ENCODE measurements at places on chromosomes 4 and X.

DNA sequence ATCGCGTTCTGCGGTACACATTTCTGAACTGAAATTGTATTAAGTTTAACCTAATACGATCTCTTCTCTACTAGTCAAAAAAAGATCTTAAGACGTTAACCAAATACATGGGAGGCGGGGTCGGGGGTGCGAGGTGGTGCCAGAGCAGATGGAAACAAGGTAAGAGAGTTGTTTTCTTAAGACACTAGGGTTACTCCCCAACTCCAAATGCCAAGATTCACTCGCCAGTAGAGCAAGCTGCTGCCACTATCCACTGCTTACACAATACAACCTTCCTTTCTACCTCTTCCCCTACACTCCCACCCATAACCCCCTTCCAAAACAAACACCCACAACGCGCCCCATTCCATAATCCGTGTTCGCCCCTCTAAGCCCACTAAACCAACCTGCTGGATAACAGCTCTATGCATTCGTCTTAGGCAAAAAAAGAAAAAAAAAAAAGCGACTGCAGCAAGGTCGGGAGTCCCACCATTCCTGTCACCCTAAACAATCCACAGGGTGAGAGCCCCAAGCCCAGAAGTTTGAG, 1.3 kb downstream of the LCORL start:
- peak; percentile 13 for DNase-seq

DNA sequence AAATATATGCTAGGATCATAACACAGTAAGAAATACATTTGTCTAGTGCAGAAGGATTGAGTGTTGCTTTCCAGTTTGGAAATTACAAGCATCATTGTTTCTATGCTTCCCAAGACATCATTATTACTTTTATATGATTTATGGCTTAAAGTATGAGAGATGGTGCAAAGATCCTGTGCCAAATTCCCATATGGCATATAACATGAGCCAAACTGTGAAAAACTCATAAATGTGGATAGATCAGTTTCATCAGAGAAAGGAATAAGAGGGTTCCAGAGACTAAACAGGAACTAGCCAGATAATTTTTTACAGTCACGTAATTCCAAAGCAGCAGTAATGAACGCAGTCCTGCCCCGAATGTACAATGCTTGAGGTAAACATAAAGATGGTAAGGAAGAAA, 126.3 kb downstream of the PRDM5 start:
- no peak for DNase-seq

GRCh38 chr4:110540581-110540980, 64.6 kb downstream of the ENPEP start:
- no peak for DNase-seq

DNA sequence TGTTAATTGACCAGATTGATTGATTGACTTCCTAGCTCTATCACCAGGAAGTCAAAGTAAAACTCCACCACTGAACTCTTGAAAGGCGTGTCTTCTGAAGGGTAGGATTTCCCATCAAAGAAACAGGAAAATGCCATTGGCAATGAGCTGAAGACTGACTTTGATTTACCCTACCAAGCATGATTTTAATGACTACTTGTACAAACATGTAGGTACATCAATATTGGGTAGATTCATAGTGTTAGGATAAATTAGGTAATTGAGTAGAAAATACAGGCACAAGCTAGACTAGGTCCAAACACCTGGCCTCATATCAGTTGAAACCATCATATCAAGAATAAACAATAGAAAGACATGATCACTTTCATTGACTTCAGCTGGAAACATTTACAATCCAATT, 53.2 kb upstream of the ATXN3L start:
- DNase-seq = no peak

DNA sequence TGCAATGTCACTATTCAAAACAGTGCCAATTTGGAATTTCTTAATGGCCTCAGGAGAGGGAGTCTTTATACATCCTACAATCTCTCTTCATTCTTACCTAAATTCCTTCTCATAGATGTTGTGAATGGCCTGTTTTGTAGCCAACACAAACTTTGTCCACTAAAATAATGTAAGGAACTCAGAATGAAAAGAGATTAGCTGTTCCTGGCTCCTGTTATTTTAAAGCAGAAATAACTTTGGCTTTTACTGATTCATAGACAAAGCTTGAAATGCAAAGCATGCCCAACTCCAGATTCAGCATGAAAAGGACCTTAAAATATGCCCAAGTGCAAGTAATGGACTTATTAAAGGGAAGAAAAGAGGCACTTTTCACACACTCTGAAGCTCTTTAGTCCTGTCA, 146.0 kb upstream of the GPC4 start:
- DNase-seq = no peak

- peak; percentile 1 for DNase-seq
Observed at GRCh38 chr4:88320780-88321373, 36.5 kb upstream of the PPM1K start.

DNA sequence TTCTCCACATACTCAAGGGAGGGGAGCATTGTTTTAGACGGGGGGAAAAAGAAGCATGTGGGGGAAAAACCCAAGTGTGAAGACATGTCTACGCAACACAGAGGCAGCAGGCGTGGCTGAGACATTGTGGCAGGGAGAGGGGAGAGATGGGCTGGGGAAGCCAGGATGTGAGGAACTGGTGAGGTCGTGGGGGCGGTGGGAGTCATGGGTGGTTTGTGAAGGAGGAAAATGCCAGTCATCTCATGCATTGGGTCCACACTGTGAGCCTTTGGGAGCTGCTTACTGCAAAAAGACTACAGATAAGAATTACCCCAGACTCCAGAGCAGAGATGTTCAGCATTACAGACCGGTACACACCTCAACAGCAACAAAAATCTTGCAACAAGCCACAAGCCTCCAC, 2.1 kb downstream of the JAKMIP1 start:
- DNase-seq = no peak

DNA sequence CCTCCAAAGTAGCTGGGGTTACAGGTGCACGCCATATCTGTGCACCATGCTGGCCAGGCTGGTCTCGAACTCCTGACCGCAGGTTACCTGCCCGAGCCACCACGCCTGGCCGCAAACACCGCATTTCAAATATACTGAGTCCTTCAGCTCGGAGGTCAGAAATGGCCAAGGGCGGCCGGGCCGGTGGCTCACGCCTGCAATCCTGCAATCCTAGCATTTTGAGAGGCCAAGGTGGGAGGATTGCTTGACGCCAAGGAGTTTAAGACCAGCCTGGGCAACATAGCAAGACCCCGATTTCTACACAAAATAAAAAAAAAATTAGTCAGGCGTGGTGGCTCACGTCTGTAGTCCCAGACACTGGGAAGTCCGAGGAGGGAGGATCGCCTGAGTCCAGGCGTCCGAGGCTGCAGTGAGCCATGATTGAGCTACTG, 71.9 kb upstream of the PPP2R3B start:
- DNase-seq = no peak

DNA sequence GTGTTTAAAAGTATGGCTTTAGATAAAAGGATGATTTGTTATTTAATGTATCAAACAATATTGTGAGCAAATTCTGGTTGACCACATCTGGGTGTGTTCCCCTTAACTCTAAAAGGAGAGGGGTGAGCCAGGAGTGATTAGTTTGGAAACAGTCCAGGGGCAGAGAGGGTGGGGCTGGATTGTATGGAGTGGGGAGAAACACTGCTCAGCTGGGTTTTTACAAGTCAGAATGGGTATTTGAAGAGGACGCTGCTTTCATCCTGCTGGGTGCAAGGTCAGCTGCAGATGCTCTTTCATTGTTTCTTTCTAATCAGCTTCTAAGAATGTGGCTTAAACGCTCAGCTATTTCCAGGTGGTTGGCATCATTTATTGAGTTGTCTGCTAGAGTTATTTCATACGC, 82.8 kb upstream of the LIMCH1 start:
- no peak for DNase-seq

GRCh38 chr4:101885574-101885973, 95.0 kb downstream of the BANK1 start:
- no peak for DNase-seq

- DNase-seq = no peak
Observed at GRCh38 chr4:71406459-71406963, 67.7 kb downstream of the SLC4A4 start.

GRCh38 chrX:72313707-72314641, 8.3 kb upstream of the CITED1 start:
- no peak for DNase-seq

GRCh38 chr4:2365054-2365912, 53.2 kb downstream of the ZFYVE28 start:
- DNase-seq = no peak

DNA sequence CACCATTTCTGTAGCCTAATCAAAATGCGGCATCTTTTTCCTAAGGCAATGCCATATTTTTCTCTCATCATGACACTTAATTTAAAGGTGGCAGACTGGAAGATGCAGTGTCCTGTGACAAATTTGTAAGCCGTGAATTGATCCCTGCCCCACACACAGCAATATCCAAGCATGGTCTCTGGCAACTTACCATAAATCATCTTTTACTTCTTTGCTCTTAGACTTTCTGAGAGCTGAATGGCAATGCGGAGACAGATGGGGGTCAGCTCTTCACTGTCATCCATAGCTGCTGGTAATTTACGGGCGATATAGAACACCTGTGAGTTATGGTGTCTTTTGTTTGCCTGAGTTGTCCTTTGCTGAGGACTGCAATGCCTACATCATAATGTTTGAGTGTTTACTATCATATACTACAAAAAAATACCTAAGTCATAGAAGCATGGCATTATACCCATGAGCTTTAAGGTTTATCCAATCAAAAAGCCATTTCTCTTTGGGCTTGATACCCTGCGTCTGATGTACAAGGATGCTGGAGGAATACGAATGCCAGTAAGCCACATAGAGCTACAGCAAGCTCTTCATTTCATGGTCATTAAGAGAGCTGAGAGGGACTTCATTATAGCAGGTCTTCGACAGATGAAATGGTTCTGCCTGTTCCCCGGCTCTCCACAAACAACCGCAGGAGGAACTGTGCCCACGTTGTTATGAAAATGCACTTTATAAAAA, 148.1 kb downstream of the TRIML1 start:
- DNase-seq = no peak

GRCh38 chrX:101108284-101108683, 10.3 kb downstream of the CENPI start:
- no peak for DNase-seq

GRCh38 chrX:49029876-49030275, 13.3 kb downstream of the TFE3 start:
- no peak for DNase-seq

DNA sequence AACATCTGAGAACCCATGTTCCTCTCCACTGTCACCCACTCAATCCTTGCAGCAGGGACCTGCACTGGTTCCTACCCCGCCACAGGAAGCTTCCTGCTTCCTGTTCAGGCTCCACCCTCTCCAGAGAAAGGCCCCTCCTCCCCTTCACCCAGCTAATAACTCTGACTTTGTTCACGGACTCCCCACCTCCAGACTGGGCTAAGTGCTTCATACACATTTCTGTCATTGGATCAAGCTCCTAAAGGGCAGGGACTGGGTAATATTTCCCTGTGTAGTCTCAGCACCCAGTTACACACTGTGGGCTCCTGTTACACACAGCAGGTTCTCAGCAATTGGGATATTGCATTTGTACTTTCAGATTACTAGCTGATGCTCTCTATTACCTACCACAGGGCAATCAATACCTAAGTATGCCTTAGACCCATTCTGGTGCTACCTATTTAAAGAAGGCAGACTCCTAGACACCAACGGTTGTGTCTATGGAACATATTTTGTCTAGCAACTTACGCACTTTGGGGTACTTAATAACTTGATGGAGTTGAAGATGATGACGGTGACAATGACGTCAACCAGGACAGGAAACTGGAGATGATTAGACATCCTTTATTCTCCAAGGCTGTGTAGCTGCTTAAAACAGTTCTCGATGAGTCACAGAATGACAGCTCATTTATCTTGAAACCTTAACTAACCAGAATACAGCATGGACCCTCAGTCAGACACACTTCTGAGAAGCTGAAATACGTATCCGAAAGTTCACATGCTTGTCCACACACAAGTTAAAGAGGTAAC, 58.1 kb downstream of the MAML3 start:
- peak; percentile 70 for DNase-seq

- no peak for DNase-seq
Observed at GRCh38 chrX:112163906-112164305, 81.3 kb upstream of the TRPC5 start.

DNA sequence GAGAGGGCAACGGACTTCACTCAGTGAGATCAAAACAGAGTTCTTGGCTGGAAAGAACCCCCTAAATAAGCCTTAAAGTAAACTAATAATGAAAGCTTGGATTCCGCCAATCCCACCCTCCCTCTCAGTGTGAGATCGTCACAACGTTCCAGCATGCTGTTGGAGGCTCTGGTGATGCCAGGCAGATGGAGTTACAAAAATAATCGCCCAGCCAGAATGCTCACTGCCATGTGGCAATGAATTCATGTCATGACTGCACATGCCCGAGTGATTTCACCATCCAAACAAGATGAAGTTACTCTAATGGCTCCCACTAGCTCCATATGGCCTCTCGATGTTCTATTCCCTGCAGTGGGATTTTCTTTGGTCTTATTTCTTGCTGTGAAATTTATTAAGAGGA, 248.0 kb downstream of the SPATA18 start:
- no peak for DNase-seq

DNA sequence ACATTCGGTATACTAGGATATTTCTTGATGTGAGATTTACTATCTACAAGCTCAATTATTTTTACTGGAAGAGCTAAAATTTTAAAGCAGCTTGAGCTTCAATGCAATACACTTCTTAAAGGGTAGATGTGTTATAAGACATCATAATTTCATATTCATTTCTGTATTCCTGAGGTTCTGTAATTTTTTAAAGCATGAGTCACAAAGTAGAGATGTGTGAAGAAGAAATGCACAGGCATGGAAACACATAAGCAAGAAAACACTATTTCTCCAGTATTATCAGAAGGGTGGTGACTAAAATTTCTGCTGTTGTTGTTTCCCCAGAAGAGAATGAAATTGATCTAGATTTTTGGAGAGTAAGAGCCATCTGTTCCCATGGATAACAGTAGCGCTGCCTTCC, 72.6 kb downstream of the INPP4B start:
- DNase-seq = no peak

DNA sequence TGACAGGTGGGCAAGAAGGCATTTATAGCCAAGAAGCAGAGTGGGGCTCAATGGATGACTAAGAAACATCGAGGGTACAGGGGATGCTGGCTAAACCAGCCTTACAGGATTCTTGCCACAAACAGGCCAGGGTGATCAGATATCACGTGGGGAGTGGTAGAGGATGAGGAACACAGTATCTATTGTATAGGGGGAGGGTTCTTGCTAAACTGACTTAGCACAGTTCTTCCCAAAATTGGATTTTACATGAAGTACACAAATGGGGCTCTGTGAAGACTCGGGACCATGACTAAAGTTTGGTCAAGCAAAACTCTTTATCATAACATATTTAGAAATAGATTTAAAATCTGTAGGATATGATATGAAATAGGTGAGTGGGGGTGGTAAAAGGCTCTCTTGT, 144.0 kb upstream of the ATOH1 start:
- no peak for DNase-seq

Data from activated T-cell treated with anti-CD3 and anti-CD28 coated beads for 4 hours (primary cell).